ENCODE measurements at places on chromosomes 6 and 20.

DNA sequence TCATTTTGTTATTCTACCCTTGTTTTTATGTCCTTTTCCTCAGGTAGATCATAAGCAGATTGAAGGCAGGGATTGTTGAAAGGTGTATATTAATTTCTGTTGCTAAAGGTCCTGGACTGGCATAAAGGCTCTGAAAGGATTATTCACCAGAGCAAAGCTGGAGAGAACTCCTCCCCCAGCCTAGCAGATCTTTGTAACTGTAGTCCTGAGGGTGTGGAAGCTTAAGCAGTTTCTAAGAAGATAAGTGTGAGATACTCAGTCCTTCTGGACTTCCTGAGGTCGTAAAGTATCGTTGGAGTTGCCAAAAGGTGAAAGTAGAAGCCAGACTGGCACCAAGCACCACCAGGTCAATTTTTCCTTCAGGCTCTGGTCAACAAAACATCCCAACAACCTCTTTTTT is 24.2 kb downstream of the CGA start:
- DNase-seq = no peak

- DNase-seq = no peak
Observed at GRCh38 chr6:126077810-126078776, 91.8 kb downstream of the TRMT11 start.

DNA sequence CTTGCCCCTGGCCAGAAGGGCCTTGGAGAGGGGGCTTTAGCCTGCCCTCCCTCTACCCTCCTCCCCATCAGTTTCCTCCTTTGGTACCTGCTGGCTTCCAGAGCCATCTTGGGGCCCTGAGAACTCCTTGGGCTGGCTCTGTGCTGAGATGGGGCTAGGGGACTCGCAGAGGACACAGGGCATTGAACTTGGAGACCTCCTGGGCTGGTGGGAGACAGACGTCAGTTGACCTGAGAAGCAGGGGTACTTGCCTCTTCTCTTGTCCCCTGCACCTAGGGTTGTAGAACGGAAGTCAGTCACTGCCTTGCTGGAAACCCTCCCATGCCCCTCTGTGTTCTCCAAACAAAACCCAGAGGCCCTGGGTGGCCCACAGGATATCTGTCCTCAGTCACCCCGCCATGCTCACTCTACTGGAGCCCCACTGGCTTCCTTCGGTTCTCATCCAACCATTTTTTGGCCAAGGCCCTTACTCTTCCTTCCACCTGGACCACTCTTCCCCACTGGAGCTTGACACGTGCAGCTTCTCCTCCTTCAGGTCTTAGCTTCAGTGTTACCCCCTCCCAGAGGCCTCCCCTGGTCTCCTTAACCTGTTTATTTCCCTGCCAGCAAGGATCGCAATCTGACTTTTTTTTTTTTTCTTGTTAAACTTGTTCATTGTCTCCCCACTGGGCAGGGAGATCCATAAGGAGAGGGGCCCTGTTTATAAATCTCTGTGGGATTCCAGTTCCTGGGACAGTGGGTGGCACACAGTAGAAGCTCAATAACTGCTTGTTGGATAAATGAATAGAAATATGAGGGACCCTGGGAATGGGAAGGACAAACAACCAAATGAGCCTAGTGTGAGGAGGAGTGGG is 971 bp downstream of the RBCK1 start:
- DNase-seq = no peak

- no peak for DNase-seq
Observed at GRCh38 chr6:89526563-89526869, 93.6 kb downstream of the ANKRD6 start.

GRCh38 chr20:10970109-10970508 is 296.3 kb upstream of the JAG1 start:
- no peak for DNase-seq

Measured in activated CD8-positive, alpha-beta memory T cell treated with anti-CD3 and anti-CD28 coated beads for 4 hours (primary cell).